Muscle of leg (tissue), 16 donors: ENCODE measurements at places on chromosomes 6 and 20. TPM values are rescaled to one million over a fixed set of nuclear protein-coding genes. Genes with fewer than 3 reads are reported as not detected.

- DNase-seq: no peak
Observed at GRCh38 chr6:44361947-44362346, 19.5 kb downstream of the SPATS1 start.

- DNase-seq: no peak
Observed at GRCh38 chr20:341682-342081, 5.2 kb upstream of the NRSN2 start.

DNA sequence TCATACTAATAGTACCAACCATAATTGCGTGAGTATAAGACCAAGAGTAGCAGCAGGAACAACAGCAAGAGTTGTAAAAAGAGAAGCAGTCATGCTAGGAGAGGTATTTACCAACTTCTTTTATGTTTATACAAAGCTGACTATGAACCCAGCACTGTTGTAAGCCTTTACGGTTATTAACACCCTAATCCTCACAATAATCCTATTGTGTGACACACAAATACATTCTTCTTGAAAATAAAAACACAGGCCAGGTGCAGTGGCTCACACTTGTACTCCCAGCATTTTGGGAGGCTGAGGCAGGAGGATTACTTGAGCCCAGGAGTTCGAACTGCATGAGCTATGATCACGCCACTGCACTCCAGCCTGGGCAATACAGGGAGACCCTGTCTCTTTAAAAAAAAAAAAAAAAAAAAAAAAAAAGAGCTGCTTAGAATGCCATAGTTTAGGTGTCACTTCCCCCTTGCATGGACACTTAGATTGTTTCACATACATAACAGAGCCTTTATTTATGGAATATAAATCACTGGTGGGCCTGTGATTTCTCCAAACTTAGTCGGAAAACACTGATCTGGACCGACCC is 20.2 kb downstream of the HCK start:
- no peak for DNase-seq

DNA sequence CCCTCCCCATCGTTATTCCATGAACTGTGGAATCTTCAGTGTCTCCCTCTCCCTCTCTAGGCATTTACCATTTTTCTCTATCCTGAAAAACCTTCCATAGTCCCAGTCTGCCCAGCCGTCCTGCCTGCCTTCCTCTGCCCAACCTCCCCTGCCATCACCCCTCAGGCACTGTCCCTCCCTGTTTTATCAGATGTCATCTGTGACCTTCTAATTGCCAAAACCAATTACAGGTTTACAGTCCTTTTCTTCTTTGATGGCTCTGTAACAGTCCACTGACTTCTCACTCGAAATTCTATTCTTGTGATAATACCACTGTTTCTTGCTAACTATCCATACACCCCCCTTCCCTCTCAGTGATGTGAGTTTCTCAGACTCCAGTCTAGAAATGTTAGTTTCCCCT is 2.3 kb upstream of the SLC23A2 start:
- DNase-seq: no peak

Gene OR12D3
- not detected for polyA plus RNA-seq

Gene SLC4A11
- polyA plus RNA-seq: 0.99 TPM

GRCh38 chr20:7650086-7650879 is 290.0 kb downstream of the HAO1 start:
- no peak for DNase-seq

GRCh38 chr6:47700053-47700452 is 1.7 kb downstream of the ADGRF4 start:
- no peak for DNase-seq

GRCh38 chr6:29872791-29873190 is 45.2 kb downstream of the HLA-G start:
- no peak for DNase-seq

Gene PACRG
- polyA plus RNA-seq: 2.2 TPM

- DNase-seq: no peak
Observed at GRCh38 chr6:46997646-46998045, 44.5 kb downstream of the ADGRF1 start.

Gene AKAP12
- 104 TPM for polyA plus RNA-seq

DNA sequence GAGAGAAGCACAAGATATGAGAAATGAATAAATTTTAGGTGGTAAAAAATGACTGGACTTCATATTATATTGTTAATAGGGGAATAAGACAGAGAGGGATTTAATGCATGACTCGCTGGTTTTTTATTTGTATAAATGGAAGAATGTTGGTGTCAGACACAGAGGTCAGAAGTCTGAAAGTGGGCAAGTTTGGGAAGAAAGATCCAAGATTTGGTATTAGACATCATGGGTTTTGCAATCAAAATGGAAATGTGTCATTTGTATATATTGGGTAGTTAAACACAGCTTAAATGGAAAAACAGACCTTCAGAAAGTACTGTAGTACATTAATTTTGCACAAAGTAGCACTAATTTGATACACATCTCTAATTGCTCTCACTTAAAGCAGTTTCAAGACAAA is 96.2 kb downstream of the EYA4 start:
- DNase-seq: no peak

Gene CCDC170
- polyA plus RNA-seq: 0.67 TPM

Gene AVP
- polyA plus RNA-seq: not detected

Gene CD109
- polyA plus RNA-seq: 9.8 TPM

- DNase-seq: peak; percentile 10
Observed at GRCh38 chr6:136920671-136921380, 1.3 kb upstream of the SLC35D3 start.

Gene NR2E1
- polyA plus RNA-seq: not detected

- DNase-seq: peak; percentile 88
Observed at GRCh38 chr6:155174576-155175211, 89.1 kb upstream of the CLDN20 start.

GRCh38 chr6:56954403-56955170 is at the start of gene BEND6:
BEND6 (plus strand) TSS chr6:56955107; CDS start chr6:56981811, 26,704 bp downstream.
- DNase-seq: peak; percentile 70

Gene SLC52A3
- polyA plus RNA-seq: 0.69 TPM

- peak; percentile 92 for DNase-seq
Observed at GRCh38 chr6:73943930-73944652, 248.1 kb downstream of the CD109 start.

DNA sequence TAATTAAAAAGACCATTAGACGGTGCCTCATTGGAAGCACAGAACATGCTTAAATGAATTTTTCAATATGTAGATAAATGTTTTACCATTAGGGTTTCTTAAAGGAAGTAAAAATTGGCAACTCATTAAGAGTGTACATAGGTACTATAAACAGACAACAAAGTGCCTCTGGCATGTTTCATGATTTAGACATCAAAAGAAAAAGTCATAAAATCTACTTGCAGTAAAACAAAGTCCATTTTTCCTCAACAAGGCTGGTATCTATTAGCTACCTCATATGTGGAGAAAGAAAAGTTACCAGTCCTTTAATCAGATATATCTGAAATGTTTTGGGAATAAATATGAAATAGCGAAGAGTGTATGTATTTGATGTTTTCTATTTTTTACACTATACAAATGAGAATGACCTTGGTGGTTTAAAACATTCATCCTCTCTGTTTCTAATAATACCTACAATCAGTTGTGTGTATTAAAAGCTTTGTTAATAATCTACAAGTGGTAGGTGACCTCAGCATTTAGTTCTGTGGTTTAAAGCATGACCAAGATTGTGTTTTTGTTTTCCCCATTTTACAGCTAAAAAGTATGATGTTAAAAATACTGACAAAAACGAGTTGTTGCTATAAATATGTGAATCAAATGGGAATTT is 87.5 kb downstream of the HDGFL1 start:
- no peak for DNase-seq

DNA sequence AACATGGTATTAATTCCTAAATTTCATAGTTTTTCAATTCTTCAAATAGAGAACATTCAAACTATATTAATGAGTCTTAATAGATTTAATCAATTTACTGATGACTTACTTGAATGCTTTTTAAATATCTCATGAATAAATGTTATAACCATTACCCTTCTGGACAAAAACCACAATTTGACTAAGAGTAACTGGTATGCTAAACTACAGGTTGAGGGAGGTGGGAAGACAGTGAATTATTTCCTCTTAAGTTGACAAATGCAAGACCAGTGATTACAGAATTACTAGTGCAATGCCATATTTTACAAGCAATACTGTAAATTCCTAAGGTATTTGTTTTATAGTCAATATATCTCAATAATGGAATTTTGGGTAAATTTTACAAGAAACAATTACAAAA is 65.1 kb downstream of the REV3L start:
- no peak for DNase-seq

- no peak for DNase-seq
Observed at GRCh38 chr6:145866456-145867396, 52.1 kb upstream of the FBXO30 start.

DNA sequence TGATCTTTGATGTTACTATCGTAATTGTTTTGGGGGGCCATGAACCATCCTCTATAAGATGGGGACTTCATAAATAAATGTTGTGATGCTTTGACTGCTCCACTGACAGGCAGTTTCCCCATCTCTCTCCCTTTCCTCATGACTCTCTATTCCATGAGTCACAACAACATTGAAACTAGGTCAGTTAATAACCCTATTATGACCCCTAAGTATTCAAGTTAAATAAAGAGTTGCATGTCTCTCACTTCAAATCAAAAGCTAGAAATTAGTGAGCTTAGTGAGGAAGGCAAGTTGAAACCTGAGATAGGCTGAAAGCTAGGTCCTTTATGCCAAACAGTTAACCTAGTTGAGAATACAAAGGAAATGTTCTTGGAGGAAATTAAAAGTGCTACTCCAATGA is 491.0 kb downstream of the HAO1 start:
- DNase-seq: no peak

Gene FAM162B
- polyA plus RNA-seq: 6.0 TPM

Gene C4B
- 22.0 TPM for polyA plus RNA-seq

Gene DNAH8
- polyA plus RNA-seq: 0.79 TPM

DNA sequence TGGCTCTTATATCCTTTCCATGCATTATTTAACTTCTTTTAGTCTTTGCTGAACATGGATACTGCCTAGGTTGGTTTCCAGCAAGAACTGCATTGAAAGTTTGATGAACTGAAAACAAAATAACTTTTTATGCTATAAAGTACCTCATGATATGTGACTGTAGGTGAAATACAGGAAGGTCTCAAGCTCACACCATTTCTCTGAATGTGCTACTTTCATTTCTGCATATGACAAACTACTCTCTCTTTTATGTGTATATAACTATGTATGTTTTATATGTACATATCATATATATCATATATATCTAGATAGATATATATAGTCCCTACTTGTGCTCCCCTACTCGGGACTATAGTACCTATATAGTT is 65.9 kb downstream of the AIG1 start:
- DNase-seq: no peak

- DNase-seq: no peak
Observed at GRCh38 chr6:70470016-70470415, 56.7 kb downstream of the FAM135A start.

Gene AIF1
- 21.8 TPM for polyA plus RNA-seq

- no peak for DNase-seq
Observed at GRCh38 chr6:125307150-125307838, 5.5 kb upstream of the HDDC2 start.

DNA sequence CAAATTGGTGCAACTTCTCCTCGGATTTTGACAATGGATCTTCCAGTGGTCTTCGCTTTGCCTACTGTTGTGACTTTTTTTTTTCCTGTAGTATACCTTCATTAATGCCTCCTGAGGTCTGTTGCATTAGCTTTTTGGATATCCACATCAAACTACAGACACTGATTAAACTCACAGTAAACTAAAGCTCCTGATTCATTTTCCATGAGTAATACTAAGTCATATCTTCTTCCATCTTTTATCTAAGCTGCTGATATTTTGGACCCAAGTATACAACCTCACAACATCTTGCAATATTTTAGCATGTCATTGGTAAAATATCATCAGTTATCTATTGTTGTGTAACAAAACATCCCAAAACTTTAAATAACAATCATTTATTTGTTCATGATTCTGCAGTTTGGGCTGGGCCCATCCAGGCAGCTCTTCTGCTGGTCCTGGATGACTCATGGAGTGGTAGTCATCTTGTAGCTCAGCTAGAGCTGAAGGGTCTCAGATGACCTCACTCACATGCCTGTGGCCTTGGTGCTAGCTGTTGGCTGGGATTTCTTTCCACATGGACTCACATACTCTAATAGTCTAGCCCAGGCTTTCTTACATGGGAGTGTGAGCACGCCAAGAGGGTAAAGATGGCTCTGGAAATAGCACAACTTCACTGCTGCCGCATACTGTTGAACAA is 78.3 kb upstream of the SRSF6 start:
- no peak for DNase-seq

DNA sequence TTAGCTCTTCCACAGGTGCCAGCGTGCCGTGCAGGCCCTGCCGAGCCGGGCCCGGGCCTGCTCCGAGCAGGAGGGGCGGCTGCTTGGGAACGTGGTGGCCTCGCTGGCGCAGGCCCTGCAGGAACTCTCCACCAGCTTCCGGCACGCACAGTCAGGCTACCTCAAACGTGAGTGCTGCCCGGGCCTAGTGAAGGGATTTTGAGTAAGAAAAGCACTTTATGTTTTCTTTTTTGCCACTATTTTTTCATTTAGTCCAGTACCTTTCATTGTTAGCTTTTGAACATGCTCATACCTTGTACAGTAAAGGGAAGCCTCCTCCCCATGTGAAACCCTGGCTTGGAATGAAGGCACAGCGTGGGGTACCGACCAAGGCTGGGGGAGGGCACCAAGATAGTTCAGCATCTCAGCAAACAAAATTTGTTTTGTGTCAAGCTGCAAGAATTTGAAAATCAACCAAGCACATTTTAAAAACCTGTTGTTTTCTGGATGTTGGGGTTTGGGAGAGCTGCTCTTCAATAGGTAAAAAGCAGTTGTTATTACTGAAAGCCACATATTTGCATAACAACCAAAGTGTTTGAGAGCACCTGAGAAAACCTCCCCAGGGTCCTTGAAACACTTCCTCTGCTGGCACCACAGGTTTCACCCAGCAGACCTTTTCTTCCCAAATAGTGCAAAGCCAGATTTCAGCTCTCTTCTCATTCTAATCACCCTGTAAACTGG is 18.4 kb downstream of the STX16 start:
- no peak for DNase-seq

Gene SESN1
- 43.1 TPM for polyA plus RNA-seq

Gene SLC22A23
- polyA plus RNA-seq: 3.3 TPM

GRCh38 chr6:139927236-139927635 is 552.8 kb upstream of the CITED2 start:
- peak; percentile 65 for DNase-seq

GRCh38 chr6:39113788-39114187 is 1.2 kb downstream of the SAYSD1 start:
- no peak for DNase-seq

Gene KCTD20
- polyA plus RNA-seq: 43.4 TPM
